ENCODE measurements at places on chromosomes 11 and 22. TPM values are rescaled to one million over a fixed set of nuclear protein-coding genes. Genes with fewer than 3 reads are reported as not detected.

GRCh38 chr11:96156379-96156722 is 186.6 kb downstream of the MAML2 start:
- no peak for DNase-seq

- no peak for DNase-seq
Observed at GRCh38 chr11:131687291-131688047, 317.1 kb downstream of the NTM start.

DNA sequence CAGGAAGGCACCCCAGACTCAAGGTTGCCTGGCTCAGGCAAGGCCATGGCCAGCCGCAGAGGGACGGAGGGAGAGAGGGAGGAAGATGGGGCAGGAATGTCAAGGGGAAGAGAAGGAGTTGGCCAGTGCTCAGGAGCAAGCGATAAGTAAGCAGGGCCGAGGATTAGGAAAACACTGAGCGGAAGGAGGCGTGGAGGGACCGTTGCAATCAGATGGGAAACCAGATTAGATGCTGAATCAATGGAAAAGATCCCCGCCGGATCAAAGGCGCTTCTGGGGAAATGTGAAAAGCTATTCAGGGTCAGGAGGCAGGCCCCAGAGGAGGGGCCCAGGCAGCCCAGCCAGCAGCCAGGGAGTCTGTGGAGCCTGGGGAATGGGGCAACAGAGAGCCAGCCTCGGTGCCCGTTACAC is 26.6 kb upstream of the MYEOV start:
- no peak for DNase-seq

Gene LRRN4CL
- 0.17 TPM for total RNA-seq

GRCh38 chr22:29108137-29108536 is 35.3 kb downstream of the KREMEN1 start:
- peak; percentile 51 for DNase-seq

Gene CREB3L1
- total RNA-seq, result 324 TPM

All from astrocyte (in vitro differentiated cells and primary cell).